ENCODE measurements at places on chromosomes 4 and X. TPM values are rescaled to one million over a fixed set of nuclear protein-coding genes. Genes with fewer than 3 reads are reported as not detected.

Gene TMEM33
- 58.2 TPM for total RNA-seq

Gene ADGRG4
- total RNA-seq: not detected

Gene FAT1
- 16.0 TPM for total RNA-seq

Gene MAGEA11
- total RNA-seq: not detected

Gene GPC4
- 0.14 TPM for total RNA-seq

Gene GAB3
- total RNA-seq: 14.1 TPM

Gene TBX22
- total RNA-seq: not detected

All from dermis blood vessel endothelial cell (primary cell).